T-helper 2 cell treated with Interferon-gamma antibody and Interleukin-4, amounts not matched to agents 5 μg/mL and 100 μg/mL, for 36 hours (primary cell): ENCODE measurements at places on chromosomes 11 and 22.

DNA sequence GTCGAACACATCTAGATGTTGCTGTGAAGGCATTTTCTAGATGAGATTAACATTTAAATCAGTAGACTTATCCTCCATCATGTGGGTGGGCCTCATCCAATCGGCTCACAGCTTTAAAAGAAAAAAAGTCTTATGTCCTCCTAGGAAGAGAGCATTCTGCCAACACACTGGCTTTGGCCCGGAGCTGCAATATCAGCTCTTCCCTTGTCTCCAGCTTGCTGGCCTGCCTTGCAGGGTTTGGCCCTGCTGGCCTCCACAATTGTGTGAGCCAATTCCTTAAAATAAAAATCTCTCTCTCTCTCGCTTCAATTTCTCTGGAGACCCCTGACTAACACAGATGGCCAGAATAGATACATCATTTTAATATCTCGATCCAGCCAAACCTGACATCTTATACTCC is 13.1 kb upstream of the ABCC8 start:
- no peak for DNase-seq

DNA sequence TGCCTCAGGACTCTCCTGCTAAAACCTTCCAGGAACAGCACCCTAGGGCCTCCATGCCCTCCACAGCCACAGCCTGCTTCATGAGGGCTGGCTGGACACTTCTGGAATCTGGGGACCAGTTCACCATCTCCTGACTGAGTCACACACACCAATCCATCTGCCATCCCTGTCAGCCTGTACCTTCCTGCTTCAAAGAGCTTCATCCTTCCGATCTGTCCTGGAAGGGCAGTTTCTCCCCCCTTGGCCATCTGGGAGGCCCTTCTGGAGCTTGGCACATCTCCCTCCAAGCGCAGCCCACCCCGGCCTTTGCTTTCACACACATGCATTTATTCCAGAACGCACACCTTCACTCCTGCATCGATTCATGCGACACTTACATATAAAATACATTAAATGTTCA is 13.0 kb downstream of the APBB1 start:
- no peak for DNase-seq

GRCh38 chr11:2677127-2677526 is 22.7 kb downstream of the KCNQ1OT1 start:
- no peak for DNase-seq

DNA sequence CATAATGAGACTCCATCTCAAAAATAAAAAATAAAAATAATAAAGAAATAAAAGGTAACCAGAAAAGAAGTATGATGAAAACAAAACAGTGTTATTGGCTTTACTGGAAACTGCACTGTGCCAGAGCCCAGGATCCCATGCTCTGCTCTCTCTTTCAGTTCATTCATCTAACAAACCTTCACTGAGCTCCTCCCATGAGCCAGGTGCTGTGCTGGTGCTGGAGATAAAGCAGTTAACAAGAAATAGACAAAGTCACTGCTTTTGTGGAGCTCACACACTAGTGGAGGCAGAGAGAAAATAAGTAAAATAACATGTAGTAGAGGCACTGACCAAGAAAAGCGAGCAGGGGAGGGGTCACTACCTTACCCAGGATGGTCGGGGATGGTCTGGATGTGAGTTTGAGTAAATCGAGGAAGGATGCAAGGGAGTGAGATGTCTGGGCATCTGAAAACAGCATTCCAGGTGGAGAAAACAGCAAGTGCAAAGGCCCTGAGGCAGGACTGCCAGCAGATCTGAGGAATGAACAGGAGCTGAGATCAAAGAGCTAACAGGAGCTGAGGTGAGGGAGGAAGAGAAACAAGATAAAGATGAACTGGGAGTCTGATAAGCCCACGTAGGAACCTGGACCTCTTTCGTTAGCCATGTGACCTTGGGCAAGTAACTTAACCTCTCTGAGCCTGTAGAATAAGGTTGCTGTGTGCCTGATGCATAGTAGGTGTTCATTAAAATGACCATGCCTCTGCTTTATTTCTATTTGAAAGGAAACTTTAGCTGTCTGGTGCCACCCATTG is 31.3 kb upstream of the CD82 start:
- DNase-seq, result no peak

DNA sequence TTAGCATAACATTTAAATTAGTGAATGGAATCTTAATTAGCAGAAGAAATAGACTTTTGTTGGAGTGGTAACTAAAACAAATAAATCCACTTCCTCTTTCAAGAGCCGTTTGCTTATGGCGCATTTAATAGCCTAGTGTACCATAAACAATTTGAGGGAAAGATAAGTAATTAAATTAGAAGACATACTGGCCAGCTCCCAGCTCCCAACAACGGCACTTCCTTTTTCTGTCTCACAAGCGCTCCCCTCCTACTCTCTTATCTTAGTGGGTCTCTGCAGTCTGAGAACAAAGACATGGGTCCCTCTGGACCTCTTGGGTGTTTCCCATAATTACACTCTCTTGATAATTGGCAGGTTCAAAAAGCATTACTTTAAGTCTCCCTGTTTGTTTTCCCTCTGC is 146.0 kb downstream of the OPCML start:
- no peak for DNase-seq

GRCh38 chr11:65658174-65659021 is 4.3 kb downstream of the RELA start:
- no peak for DNase-seq

DNA sequence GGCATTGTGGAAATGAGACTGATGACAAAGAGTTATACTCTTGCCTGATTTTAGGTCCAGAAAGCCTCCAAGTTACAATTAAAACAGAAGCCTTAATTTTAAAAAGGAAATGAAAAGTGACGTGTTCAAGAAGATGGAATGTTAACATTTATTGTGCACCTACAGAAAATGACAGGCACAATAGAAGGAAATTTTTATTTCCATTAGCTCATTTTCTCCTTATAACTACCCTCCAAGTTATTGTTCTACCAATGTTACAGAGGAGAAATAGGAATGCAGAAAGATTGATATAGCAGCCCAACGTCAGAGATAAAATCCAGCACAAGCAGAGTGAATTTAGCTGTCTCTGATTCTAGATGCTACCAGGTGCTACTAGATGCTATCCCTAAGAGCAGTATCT is 736.9 kb upstream of the KIRREL3 start:
- DNase-seq, result no peak

DNA sequence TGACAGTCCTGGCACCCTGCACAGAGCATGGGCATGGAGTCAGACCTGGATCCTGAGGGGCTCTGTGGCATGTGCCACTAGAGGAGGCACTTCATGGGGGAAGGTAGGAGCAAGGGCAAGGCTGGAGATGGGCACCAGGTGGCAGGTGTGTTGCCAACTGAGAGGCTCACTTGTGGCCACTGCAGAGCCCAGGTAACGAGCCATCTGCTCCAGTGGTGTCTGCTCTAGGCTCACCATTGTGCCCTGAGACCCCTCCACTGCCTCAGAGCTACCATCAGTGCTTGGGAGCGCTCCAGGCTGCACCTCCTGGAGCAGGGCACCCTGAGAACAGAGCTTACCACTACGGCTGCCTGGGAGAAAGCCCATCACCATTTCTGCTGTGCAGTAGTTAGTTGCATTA is 1.3 kb upstream of the ZDHHC8 start:
- DNase-seq, result no peak

GRCh38 chr11:6734616-6735015 is 37.2 kb downstream of the OR2AG2 start:
- no peak for DNase-seq

DNA sequence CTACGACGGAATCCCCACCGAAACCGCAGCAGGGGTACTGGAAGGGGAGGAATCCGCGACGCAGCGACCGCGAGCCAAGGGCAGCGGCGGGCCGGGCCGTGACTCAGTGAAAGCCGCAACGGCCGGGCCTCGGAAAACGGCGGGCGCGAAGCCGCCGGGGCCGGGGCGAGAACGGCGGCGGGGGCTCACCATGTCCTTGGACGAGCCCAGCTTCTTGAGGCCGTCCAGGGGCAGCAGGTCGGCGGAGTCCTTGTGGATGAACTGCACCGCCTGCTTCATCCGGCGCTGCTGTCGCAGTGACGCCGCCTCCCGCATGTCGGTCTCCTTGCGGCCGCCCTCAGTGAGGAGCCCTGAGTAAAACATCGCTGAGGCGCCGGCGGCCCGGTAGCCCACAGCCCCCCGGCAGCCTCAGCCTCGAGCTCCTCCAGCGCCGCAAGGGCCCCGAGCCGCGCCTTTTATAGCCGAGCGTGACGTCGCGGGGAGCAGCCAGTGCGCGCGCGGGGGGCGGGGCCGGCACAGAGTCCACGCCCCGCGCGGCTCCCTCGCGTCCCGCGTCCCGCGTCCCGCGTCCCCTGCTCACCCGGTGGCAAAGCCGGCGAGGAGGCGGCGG is at the start of gene NRIP3:
TSS of gene NRIP3 (minus strand) at position 429 of the 610 bp plus-strand sequence. CDS start at position 363, 66 bp downstream.
- peak; percentile 79 for DNase-seq

DNA sequence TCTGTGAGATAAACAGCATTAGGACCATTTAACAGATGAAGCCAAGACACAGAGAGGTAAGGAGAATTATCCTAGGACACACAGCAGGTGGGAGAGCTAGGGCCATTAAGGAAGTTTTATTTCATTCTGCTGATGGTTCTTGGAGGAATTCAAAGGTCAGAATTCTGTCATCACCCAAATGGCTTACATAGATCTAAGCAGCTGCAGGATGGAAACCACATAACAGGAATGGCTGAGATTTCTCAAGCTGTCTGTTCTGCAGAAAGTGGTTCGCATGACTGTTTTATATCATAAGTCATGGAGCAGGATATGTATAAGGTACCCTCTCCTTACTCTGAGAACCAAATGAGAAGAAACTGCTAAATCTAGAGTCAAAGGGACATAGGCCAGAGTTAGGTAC is 163.2 kb upstream of the NARS2 start:
- no peak for DNase-seq

- no peak for DNase-seq
Observed at GRCh38 chr22:25350551-25350971, 131.1 kb downstream of the CRYBB2 start.

DNA sequence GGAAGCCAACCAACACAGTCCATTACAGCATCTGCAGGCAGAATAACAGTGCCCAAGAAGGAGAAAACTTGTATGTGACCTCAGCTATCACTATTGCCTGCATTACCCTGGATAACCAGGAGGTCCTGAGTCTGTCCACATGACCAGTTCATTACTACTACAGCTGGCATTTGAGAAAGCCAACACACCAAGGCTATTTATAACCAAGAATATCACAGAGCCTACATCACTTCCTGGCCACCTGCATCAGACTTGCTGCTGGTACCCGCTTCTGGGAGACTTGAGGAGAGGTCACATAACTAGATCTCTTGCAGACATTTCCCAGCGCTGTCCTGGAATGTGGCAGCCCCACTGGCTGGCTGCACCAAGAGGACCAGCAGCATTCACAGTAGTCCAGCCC is 11.1 kb upstream of the OR56B4 start:
- DNase-seq, result no peak

DNA sequence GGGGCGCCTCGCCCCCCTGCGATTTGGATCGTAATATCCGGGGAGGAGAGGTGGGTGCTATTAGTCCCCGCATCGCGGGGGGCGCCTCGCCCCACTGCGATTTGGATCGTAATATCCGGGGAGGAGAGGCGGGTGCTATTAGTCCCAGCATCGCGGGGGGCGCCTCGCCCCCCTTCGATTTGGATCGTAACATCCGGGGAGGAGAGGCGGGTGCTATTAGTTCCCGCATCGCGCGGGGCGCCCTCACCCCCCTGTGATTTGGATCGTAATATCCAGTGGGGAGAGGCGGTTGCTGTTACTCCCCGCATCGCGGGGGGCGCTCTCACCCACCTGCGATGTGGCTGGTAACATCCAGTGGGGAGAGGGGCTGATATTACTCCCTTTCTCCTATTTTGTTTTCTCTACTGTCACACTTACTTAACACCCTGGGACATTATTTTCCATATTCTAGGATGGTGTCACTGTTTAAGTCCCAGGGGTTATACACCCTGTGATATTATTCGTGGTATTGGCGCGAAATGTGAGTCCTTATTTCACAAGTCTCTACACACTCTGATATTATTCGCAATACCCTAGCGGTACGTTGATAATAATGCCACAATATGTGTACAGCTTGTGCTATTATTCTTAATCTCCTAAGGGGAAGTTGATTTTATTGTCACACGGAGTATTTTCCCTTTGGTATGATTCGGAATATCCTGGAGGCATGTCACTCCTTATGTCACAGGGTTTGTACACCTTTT is 57.8 kb upstream of the ALDH3B2 start:
- no peak for DNase-seq

- DNase-seq, result no peak
Observed at GRCh38 chr11:111095327-111095726, 150.2 kb upstream of the POU2AF2 start.

- DNase-seq, result no peak
Observed at GRCh38 chr11:123104697-123105096, 42.8 kb upstream of the HSPA8 start.

- DNase-seq, result no peak
Observed at GRCh38 chr22:33194529-33195077, 136.4 kb upstream of the SYN3 start.

- no peak for DNase-seq
Observed at GRCh38 chr11:57095417-57095816, 86.3 kb upstream of the LRRC55 start.

DNA sequence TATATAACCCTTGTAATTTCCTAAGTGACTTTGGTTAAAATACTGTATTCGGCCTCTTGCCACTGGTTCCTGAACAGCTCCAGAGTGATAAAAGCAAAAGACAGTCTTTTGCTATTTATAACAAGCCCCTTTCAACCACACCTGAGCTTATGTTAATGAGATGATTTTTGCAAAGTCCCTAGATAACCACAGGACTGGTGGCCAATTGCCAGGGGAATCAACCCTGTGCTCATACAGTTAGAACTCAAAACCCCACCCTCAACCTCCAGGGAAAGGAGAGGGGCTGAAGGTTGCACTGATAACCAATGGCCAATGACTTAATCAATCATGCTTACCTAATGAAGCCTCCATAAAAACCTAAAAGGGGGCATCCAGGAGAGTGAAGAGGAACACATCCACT is 77.9 kb downstream of the SIK3 start:
- DNase-seq, result no peak

GRCh38 chr11:92667486-92668152 is 301.8 kb upstream of the MTNR1B start:
- DNase-seq, result no peak

DNA sequence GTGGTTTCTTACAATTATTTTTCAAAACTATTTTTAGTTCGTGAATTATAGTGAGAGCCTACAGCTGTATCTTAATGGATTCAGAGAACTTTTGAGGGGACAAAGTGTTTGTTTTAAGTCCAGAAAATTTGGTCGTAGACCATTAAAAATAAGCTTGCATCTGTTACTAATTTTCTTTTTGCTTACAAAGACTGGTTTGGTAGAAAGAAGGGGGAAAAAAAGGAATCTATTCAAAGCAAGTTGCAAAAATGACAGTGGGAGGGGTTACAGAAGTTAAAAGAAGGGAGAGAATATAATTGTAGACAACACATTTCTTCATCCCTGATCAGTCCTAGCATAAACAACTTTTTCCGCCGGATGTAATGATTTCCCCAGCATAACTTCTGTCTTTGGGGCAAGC is 72.1 kb downstream of the AMOTL1 start:
- DNase-seq, result no peak

DNA sequence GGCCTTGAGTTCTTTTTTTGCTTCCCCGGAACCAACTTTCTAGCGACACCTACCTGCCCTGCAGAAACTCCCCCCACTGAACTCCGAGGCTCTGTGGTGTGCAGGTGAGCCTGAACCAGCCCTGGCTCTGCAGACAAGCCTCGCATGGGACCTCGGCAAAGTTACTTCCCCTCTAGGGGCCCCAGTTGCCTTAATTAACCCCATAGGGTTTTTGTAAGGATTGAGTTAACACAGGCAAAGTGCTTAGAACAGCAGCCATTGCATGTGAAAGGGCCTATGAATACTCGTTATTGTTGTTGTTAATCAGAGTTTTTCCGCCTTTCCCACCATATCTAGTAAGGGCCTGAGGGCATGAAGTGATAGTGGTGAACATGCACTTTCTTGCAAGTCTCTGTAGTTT is 12.6 kb upstream of the SYT13 start:
- DNase-seq, result no peak
